Kidney glomerular epithelial cell (primary cell): ENCODE measurements at places on chromosomes 1 and 21.

DNA sequence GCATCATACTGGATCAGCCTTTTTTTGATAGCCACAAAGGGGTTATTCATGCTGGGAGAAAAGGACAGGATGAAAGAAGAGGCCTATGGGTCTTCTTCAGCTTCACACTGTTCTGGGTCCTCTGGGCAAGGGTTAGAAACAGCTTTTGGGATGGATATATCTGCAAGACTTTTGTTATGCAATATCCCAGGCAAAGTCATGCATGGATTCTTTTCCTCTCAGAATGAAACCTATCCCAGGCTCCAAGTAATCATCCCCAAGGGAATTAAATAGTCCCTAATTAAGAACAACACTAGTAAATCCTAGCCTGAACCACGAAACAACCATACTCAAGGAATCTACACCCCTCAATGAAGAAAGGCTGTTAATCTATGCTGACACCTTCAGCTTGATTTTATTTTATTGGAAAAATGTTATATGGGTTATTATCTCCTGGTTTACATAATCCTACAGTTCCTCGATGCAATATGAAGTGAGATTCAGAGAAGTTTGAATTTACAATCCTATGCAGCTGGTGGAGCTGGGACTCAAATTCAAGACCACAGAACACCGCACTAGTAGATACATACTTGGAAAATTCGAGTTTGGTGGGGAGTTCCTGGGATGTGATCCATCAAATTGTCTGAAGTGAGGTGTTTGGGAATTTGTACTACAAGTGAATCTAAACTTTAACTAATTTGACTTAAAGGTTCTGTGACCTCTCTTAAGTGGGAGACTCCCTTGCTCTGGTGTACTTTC, 338.6 kb downstream of the TBX15 start:
- DNase-seq, result no peak

DNA sequence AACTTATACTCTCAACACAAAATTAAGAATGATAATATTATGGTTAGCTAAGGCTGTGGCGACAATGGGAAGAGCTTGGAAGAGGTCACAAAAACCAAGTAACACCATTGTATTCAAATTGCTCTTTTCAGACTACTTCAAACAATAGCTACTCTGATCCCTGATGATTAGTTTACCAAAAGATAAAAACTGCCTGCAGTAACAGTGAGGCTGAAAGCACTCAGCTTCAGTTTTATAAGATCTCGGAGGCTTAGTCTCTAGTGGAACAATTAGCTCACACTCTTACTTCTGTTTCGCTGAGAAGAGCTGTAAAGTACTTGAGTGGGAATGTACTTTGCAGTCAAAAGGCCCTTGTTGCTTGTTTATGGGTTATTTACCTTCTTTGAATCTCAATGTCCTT, 278.5 kb downstream of the LRRC7 start:
- DNase-seq, result no peak

- no peak for DNase-seq
These were observed 310.1 kb downstream of the DPYD start for GRCh38 chr1:97610748-97611147.

DNA sequence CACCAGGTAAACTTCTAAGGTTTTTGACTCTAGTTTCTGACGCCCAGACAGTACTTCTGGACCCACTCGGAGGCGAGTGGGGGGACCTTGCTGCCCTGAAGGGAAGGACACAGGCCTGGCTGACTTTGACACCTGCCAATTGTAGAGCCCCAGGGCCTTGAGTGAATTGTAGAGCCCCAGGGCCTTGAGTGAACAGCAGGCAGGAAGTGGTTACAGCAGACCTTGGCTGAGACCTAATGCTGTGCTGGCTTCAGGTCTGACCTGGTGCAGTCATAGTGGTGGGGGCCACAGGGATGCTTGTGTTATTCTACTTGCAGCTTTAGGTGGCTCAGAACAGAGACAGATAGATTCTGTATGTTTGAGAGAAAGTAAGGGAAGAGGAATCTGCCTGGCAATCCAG, 344.3 kb downstream of the DUSP10 start:
- DNase-seq, result no peak

- DNase-seq, result no peak
These were observed 56.0 kb downstream of the LTN1 start for GRCh38 chr21:28936721-28937120.

DNA sequence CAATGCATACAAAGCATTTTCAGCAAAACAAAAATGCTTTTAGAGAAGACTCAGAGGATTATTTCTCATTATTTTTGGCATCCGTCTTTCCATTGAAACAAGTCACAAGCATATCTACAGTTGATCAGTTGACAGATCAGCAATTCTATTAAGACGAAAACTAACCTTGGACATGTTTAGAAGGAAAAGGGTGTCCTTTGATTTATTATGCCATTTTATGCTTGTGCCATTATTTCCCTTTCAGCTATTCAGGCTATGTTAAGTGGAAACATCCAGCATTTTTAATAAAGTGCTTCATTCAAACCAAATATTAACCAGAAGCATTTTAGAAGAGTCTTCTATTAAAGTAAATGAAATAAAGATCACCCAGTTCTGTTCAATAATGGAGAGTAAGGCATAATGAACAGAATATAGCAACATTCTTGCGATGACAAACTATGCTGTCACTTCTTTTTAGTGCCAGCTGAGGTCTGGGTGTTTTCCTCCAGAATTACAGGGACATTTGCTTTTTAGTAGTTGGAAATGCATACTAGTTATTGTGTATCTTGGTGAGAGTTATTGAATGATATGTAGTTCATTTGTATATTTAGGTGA, 481.4 kb downstream of the PLA2G4A start:
- DNase-seq, result no peak

DNA sequence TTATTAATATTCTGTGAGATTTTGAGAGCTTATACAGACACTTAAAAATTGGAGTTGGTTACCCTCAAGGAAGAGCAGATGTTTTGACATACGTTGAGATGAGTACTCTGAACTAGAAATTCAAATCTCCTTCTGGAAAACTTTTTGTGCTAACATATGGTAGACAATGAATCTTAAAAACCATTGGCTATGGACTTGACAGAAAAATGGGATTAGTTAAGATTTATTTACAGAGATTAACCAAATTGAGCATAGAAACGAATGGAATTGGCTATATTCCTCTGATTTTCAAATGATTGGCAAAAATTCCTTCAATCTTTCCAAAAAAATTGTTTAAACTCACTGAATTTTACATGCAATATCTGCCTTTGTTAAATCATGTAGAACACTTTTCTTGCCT, 1392.9 kb downstream of the BRINP3 start:
- no peak for DNase-seq

GRCh38 chr1:167439301-167439988, 78.9 kb downstream of the CD247 start:
- DNase-seq, result peak; percentile 27

- DNase-seq, result no peak
These were observed 79.3 kb upstream of the ETV3 start for GRCh38 chr1:157217486-157217885.

GRCh38 chr21:37766129-37766528, 150.1 kb downstream of the KCNJ6 start:
- DNase-seq, result no peak

- no peak for DNase-seq
These were observed 24.4 kb upstream of the KCNJ6 start for GRCh38 chr21:37940691-37941090.

GRCh38 chr1:98949166-98949565, 55.5 kb downstream of the PLPPR5 start:
- DNase-seq, result no peak

- no peak for DNase-seq
These were observed 511.0 kb downstream of the OMA1 start for GRCh38 chr1:58035523-58035922.
